ENCODE measurements at places on chromosomes 13 and 19.

- DNase-seq = no peak
These were observed 48.2 kb upstream of the ESD start for GRCh38 chr13:46845146-46845545.

DNA sequence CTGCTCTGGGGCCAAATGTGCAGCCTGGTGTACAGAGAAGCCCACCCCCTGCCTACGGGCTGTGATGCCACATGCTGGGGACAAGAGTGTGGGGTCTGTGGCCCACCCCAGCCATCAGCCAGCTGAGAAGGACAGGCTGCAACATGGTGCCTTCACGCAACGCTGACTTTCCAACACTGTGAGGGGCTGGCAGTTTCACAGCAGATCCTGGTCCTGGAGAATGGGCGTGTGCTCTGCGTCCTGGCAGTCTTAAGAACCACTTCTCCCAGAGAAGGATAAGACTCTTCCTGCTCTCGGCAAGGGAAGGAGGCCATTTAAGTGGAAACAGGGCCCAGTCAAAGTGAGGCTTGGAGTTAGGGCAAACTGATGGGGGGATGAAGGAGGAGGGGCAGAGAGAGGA is 4.6 kb downstream of the LRRC4B start:
- DNase-seq = no peak

GRCh38 chr19:47032171-47032811 is 12.7 kb downstream of the NPAS1 start:
- DNase-seq = no peak

DNA sequence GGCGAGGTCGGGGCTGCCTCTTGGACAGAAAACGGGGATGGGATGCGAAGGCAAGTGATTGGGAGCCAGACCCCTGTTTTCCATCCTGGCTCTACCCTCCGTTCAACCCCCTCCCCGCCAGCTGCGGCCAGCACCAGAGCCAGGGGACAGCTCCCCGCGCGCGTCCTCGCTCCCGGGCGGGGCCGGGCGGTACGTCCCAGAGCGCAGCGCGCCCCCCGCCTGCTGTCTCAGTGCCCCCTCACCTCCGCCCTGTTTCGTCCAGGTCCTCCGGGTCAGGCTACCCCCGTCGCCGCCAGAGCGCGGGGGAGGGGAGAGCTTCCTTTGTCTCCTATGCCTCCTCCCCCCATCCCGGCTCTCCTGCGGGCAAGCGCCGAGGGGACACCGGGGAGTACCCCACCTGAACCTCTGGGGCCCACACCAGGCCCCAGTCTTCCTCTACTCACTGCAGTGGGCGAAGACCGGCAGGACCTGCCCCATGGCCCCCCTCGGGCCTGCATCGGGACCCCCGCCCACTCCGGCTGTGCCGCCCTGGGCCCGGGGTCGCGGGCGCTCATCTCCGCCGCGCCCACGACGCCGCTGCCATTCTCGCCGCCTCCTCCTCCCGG is 396 bp downstream of the RTN2 start:
- DNase-seq = no peak

GRCh38 chr19:32613008-32613407 is 32.0 kb downstream of the PDCD5 start:
- no peak for DNase-seq

GRCh38 chr13:105345131-105345530 is 1190.3 kb downstream of the EFNB2 start:
- DNase-seq = no peak

GRCh38 chr13:63516124-63516523 is 2100.5 kb upstream of the PCDH20 start:
- DNase-seq = peak; percentile 25

GRCh38 chr13:75652726-75653125 is 16.6 kb downstream of the LMO7 start:
- no peak for DNase-seq

- DNase-seq = peak; percentile 24
These were observed 15.8 kb downstream of the GPR180 start for GRCh38 chr13:94617389-94618000.

GRCh38 chr13:102977471-102977870 is 88.7 kb downstream of the SLC10A2 start:
- no peak for DNase-seq

DNA sequence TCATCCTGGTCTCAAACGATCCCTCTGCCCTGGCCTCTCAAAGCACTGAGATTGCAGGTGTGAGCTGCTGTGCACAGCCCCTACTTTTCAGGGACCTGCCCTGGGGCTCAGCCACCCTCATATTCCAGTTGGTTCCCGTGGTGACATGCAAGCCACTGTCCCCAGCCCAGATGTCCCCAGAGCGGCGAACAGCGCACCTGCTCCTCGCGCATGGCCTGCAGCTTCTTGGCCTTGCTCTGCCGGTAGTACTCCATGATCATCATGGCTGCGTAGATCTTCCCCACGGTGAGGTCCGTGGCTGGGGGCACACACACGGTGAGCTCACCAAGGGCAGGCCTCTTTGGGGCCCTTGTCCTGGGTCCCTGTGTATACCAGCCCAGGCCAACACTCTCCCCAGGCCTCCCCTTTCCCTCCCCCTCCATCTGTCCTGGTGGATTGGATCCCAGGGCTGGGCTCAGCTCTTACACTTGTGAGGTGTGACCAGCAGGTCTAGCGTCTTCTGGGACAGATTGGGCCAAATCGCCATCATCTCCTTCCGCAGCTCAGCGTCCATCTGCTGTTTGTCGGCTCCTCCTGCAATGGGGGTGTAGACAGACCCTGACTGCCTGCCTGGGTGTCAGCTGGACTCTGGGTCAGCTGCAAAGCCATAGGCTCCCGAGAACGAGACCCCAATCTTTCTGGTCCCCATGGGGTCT is 64.0 kb downstream of the IER2 start:
- no peak for DNase-seq

DNA sequence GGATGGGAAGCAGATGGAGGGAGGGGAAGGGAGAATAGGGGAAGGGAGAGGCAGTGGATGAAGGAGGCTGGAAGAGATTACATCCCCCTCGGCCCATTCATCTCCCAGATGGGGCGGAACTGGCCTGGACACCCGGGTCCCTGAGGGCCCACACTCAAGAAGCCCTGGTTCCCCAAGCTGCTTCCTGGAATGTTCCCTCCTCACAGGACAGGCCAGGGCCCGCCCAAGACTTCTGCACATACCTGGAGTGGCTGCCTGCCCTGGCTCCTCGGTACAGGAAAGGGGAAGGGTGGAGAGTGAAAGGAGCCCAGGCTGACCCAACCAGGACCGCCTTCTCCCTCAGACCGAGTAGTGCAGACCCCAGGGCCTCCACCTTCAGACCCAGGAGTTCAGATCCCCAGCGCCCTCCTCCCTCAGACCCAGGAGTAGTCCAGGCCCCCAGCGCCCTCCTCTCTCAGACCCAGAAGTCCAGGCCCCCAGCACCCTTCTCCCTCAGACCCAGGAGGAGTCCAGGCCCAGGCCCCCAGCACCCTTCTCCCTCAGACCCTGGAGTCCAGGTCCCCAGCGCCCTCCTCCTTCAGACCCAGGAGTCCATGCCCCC is 489 bp downstream of the NTF4 start:
- DNase-seq = no peak

DNA sequence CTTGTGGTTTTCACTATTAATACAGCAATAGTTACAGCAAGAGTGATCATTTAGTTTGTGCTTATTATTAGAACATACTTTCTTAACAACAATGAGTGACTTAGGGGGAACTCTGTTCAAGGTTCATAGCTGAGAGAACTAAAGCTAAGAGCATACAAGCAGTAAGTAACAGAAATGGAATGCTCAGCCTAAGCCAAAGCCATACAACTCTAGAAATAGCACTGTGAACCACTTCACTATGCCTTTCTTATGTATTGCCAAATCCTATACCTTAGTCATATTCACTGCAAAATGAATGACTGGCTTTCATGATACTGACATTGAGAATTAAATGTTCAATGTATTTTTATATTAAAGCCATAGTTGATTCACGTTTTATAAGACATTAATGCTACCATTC is 599.7 kb upstream of the SLITRK1 start:
- DNase-seq = peak; percentile 79

DNA sequence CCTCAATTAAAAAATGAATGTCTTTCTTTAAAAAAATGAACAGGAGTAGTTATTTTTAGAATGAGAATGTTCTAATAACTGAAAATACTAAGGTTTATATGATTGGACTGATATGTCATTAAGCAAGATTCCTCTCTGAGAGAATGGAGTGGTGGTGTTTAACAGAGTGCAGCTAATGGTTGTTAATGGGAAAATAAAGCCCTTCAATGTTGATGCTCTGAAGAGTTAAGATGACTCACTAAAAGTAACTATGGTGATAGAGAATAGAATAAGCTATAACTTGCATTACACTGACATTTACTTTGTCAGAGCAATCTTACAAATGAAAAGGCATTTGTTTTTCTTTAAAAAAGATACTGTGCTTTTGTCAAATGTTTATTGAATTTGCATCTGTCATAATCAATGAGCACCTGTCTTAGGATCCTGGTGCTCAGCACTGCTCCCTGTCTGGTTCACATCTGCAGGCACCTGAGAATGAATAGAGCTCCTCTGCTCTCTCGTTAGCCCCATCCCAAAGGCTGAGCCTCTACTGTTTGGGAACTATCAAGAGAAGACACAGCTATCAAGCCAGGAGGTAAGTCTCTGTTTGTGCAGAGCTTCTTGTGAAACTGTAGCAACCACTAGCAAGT is 15.1 kb downstream of the PABPC3 start:
- DNase-seq = no peak
